Stimulated activated CD4-positive, alpha-beta T cell treated with anti-CD3 and anti-CD28 coated beads, Interleukin-1b, Interleukin-23, amount 100 ng/mL, for 1 hour (primary cell): ENCODE measurements at places on chromosomes 1 and 21.

- no peak for DNase-seq
These were observed 14.9 kb upstream of the ZNF683 start for GRCh38 chr1:26387447-26387846.

DNA sequence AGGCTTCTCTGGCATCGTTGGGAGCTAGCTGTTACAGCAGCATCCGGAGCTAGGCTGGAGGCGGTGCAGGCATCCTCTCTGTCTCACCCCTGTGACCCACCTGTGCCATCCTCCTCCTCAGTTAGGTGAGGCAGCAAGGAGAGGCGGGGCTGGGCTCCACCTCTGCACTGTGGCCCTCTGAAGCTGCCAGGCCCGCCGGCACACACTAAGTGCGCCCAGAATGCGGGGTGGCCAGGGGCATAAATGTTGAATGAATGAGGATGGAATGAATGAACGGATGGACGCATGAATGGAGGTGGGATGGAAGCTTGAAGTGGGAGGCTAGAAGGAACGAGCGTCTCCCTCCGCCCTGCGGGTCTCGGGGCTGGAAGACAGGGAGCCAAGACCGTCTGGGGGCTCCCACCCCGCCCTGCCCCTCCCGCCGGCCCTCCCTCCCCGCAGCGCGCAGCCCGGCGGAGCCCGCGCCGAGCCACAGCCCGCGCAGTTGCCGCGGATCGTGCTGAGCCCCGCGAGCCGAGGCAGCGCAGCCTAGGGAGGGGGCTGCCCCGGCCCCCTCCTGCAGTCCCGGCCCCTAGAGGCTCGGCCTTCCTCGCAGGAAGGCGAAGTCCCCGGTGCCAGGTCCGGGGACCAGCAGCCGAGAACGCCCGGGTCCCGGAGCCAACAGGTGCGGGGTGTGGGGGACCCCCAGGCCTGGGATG, at the start of gene HCRTR1:
Gene HCRTR1, plus strand, starts transcription at position 472 of the 698 bp plus-strand sequence. CDS start 1,504 bp downstream, outside the sequence.
- DNase-seq = no peak

DNA sequence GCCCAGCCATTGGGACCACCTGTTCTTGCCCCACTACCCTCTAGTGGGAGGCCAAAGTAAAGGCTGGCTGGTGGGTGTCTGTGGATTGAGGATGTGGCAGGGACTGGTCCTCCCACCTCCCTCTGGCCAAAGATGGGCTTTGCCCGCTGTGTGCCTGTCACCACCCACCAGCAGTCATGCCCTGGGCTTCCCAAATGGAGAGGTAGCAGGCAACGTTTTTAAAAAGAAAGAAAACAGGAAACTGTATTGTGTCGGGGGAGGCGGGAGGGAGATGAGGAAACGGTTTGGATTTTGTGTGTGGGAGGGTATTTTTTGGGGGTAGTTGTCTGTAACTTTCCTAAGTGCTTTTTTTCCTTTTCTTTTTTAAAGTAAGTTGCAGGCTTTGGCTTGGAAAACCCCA, 30.1 kb downstream of the SZRD1 start:
- no peak for DNase-seq

- DNase-seq = no peak
These were observed 3.6 kb downstream of the ERG start for GRCh38 chr21:38494703-38495102.

DNA sequence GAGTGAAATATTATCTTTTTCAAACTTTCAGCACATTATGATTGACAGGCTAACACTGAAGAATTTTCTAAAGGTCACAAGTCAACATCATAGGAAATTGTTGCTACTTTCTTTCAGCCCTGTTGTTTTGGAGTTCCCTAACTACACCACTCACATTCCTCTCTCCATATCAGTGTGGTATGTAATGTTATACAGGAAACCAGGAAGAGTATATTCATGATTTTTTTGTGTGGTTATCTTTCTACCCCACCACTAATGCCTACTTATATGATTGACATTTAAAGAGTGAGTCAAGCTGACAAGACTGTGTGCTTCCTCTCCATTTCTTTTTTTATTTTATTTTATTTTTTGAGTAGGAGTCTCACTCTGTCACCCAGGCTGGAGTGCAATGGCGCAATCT, 47.8 kb upstream of the PRDM2 start:
- DNase-seq = no peak
